ENCODE measurements at places on chromosomes 2 and 18.

GRCh38 chr2:42967959-42968674, 175.7 kb upstream of the HAAO start:
- DNase-seq, result no peak

- no peak for DNase-seq
Observed at GRCh38 chr2:45975752-45976517, 321.3 kb upstream of the EPAS1 start.

DNA sequence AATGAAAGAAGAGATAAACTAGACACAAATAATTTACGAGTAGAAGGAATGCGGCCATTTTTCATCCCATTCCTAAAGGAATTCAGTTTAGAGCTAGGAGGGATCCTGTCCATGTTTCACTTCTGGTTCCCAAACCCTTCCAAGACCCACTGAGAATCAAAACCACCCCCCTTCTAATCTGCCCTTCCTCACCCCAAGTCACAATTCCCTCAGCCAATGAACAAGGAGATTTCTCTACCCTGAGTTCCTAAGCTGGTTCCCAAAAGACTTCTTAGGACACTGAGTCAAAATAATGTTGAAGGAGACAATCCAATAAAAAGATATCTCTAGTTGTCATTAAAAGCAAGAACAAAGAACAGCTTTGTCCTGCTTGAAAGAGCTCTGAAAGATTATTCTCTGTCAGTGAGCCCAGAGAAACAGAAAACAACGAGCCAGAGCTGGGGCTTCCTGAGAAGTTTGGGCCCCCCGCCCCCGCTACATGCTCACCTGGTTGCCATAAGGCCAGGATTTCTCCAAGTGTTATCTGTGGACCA, 45.7 kb downstream of the STK39 start:
- DNase-seq, result no peak

- peak; percentile 67 for DNase-seq
Observed at GRCh38 chr2:23509596-23510292, 124.8 kb downstream of the KLHL29 start.

GRCh38 chr2:215104226-215104625, 34.2 kb downstream of the ABCA12 start:
- DNase-seq, result no peak

DNA sequence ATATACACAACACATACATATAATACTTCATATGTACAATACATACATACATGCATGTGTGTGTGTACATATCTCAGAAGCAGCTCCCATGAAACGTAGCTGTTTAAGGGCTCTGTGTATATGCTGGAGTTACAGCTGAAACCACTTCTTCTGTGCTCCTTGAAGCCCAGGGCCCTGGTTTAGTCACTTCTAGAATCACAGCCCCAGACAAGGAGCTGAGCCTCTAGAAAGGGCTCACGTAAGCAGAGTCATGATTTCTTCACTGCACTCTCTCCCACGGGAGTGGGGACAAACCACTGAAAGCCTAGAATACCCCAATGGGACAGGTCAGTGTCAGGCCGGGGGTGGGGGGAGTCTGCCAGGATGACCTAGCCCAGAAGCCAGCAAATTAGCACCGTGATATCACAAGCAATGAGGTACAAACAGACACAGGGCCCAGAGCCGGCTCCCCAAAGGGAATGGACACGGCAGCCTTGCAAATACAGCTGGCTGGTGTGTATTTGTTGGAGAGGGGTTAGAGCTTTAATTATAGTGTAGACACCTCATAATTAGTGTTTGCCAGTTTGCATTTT, 90.3 kb downstream of the C1QL2 start:
- DNase-seq, result peak; percentile 3

GRCh38 chr2:236642584-236643291, 73.1 kb downstream of the ACKR3 start:
- no peak for DNase-seq

- DNase-seq, result no peak
Observed at GRCh38 chr2:8456151-8457091, 225.4 kb upstream of the ID2 start.

DNA sequence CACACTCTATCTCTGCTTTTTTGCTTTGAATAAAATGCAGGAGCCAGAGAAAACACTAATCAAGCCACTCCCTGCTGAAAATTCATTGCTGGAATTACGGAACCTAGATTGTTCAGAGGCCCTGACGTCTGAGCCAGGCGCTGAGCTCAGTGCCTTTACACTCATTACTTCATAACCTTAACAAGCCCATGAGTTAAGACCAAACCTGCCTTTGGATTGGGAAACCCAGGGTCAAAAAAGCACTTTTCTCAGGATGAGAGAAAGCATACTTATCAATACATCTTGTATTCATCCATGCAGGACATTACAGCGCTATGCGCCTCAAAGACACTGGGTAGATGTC, 762 bp downstream of the INO80C start:
- DNase-seq, result peak; percentile 55

- DNase-seq, result no peak
Observed at GRCh38 chr2:118969734-118970395, 27.9 kb downstream of the MARCO start.

GRCh38 chr18:61820882-61821281, 71.9 kb downstream of the RNF152 start:
- DNase-seq, result no peak

DNA sequence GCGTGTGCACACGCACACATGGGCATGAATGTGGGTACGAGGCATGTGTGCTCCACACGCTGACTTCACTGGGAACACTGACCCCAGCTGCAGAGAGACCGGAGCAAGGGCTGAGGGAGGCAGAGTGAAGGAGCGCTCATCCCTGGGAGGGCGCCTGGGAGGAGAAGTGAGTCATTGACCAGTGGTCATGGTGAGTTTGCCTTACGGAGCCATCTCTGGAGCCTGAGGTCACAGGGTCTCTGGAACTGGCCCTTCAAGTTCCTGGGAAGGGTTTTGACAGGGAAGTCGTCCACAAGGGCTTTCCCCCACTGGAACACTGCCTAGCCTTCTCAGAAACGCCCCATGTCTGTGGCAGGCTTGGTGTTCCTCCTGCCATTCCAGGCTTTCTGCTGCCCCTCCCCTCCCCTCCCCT, 14.3 kb upstream of the TMEM185B start:
- no peak for DNase-seq

DNA sequence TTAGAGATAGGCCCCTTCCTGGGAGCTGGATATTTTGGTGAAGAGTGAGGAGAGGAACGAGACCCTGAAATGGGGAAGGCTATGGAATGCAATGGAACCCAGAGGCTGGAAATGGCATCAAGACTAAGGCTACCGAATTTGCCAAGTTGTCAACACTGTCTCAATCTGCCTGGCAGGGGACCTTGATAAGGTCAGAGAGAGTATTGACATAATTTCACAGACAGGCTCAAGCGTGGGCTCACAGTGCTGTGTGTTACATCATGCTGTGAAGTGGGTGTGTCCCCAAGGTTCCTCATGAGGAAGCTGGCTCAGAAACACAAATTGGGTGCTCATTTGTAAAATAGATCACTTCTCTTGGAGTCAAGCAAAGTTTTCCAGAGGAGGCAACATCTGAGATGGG, 51.8 kb upstream of the CYRIA start:
- no peak for DNase-seq

DNA sequence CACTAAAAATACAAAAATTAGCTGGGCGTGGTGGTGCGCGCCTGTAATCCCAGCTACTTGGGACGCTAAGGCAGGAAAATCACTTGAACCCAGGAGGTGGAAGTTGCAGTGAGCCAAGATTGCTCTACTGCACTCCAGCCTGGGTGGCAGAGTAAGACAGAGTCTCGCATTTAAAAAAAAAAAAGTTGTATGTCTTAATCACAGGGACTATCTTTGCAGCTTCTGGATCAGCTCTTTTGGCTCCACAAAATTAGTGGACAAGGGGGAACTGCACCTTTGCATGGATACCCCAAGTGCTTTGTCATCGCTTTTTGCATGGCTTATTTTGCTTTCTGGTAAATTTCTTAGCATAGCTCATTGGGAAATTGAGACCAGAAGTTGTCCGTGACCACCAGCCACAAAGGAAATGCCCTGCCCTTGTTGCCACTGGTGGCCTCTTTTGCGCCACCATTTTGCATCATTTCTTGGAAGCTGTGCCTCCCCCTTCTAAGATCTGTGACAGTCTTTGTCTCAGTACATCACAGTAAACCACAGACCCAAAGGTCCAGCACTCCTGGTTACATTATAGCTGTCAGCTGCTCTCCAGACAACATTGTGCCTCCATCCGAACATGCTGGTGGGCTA, 43.9 kb upstream of the PCBP1 start:
- DNase-seq, result no peak

GRCh38 chr2:188663301-188663700, 310.9 kb upstream of the COL3A1 start:
- no peak for DNase-seq

DNA sequence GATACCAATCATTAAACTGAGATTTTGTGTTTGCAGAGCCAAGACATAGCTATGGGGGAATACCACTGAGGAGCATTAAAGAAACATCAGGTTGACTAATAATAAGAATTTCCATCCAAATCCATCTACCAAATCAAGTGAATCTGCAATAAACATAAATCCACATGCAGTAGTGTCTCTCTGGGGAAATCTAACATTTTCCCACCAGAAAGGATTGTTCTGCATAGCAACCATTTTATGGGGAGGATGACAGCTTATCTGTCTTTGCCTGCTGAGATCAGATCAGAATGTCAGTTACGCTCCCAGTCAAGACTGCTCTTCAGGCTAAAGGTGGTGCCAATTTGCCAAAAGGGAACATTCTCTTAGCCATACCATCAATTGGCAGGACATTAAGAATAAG, 1098.9 kb upstream of the CHAC2 start:
- DNase-seq, result no peak
